ENCODE measurements at places on chromosomes 5 and 9.

GRCh38 chr5:168086104-168086610 is 205.3 kb upstream of the WWC1 start:
- no peak for DNase-seq

- no peak for DNase-seq
Observed at GRCh38 chr5:14676320-14676719, 11.8 kb downstream of the OTULIN start.

DNA sequence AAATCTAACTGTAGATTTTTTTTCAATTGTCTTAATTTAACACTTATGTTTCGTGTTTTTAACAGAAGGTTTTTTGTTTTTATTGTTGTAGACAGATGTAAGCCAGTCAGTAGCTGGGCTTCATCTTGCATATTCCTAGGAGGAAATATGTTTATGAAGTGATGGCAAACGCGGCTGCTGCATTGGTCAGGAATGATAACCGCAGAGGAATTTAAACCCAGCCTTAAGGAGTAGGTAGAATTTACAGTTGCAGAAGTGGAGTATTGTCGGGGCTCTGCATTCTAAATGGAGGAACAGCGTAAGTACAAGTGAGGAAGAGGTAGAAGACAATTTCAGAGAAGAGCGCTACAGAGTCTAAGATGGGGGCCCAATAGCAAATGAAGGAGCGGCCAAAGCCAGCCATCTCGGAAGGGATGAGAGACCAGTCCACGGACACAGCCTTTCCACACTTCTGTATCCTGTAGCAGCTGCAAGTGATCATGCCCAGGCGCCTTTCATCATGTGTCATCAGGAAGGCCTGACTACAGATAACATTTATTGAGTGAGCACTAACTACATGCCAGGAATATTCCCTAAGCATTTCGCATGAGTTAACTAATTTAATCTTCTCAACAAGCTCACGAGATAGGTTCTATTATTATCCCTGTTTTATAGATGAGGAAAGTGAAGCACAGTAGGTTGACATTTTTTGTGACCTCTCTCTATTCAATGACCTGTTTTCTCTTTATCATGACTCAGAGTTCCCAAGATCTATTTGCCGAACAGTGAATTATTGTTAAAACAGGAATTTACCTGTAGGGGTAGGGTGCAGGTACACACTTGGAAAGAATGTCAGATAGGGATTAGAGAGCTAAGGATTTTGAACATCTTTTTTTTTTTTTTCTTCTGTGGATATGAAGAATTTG is 38.1 kb downstream of the CMYA5 start:
- DNase-seq: no peak

DNA sequence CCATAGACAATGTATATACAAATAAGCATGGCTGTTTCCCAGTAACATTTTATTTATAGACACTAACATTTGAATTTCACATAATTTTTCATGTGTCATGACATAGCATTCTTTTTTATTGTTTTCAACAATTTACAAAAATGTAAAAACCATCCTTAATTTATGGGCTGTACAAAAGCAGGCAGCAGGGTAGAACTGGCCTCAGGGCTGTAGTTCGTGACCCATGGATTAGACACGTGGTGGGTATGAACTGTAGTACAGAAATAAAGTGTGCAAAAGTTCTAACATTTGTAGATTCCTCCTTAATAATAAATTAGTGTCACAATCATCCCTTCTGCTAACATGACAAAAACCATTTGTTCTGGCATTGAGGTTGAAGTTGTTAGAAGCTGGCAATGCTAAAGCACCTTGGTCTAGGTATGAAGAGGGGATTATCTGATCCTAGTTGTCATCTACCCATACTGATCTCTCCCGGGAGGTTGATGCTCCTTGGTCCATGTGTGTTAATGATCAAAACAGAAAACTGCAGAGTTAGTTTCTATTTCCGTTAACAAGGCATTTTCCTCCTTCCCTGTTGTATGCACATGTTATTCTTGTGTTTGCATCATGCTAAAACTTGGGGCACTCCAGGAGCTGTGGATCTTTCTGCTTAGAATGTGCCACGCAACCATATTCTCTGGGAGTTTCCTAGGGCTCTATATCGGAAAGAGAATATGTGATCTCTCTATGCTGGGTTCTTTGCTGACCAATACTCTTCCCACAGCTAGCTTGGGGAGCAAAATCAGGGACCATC is 917.6 kb downstream of the TLE1 start:
- DNase-seq: no peak

DNA sequence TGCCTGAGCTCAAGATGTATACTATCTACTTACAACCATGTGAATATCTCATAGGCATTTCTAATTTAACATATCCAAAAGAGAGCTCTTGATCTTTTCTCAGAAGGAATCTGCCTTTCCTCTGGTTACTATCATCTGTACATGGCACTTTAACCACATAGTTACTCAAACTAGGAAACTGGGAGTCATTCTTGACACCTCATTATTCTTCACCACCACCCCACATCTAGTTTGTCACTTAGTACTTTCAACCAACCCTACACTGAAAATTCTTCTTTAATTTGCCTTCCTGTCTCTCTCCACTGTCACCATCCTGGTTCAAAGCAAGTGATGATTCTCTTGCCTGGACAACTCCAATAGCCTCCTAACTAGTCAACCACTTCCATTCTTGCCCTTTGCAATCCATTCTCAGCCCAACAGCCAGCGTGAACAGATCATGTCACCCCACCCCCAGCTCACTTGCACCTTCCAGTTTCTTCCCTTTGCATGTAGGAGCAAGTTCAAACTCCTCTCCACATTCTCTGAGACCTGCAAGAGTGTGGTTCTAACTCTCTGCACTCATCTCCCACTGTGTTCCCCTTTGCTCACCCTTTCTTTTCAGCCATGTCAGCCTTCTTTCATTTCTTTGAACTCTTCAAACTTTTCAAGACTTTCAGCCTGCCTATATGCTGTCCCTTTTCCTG is 17.3 kb upstream of the SMAD5 start:
- no peak for DNase-seq

GRCh38 chr5:158957196-158957595 is 142.5 kb downstream of the EBF1 start:
- DNase-seq: no peak

DNA sequence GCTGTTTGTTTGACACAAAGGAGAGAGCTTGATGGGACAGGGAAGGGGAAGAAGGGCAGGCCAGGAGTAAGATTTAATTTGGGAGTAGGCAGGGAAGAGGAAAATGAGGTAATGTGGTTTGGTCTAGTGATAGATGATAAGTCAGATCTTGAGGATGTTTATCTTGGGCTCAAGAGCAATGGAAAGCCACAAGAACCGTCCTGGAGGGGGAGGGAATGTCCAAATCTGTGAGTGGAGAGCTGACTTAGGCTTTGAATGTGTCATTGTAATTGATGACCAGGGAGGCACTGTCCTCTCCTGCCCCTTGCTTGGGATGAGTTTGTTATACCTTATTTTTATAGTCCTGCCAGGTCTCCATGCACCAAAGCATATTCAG is 37.5 kb downstream of the MAMDC2 start:
- DNase-seq: no peak

DNA sequence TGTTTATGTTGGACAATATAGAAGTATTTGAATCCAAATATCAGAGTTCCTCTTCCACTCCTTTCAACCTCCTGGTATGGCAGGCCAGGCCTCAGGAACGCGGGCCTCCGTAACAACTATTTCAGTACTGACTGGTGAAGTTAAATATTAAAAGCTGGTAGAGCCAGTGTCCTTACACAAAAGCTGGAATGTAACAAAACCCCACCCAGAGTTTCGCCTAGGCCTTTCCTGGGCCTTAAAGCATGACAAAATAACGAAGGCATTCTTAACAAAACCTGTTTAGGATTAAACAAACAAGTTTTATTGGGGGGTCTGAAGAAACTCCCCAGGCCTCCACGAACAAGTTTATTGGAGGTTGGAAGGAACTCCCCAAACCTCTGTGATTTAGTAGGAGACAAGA is 61.6 kb upstream of the GNE start:
- no peak for DNase-seq

- no peak for DNase-seq
Observed at GRCh38 chr5:111197523-111197922, 26.7 kb upstream of the CAMK4 start.

GRCh38 chr5:3341446-3342240 is 254.0 kb upstream of the IRX1 start:
- no peak for DNase-seq

DNA sequence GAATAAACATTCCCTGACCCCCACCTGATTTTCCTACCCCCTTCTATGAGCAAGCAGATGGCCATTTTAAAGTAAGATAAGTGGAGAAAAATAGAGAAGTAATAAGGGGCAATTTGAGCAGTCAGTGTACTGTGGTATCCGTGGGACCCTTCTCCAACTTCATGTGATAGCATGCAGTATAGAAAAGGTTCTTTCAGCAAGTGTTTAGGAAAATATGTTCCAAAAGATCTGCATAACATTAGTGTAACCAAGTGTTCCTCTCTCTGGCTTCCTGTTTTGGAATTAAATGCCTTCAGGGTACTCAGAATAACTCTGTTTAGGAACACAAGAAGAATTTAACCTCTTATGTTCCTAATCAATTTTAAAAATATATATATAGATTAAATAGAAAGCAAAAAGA is 134.9 kb downstream of the ATG10 start:
- DNase-seq: no peak

DNA sequence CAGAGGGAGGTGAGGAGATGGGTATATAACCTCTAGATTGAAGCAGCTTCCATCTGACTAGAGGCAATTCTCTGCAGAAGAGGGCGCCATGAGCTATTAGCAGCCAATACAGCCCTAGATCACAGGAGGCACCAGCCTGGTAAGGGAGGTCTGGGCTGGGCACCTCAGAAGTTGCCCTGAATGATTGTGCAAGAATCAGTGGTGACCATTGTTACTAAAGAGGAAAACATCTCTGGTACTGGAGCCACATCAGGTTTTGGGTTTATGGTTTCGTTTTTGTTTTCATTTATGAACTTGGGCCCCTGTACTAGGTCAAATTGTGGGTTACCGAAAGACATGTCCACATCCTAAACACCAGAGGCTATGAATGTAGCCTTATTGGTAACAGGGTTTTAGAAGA is 342.0 kb downstream of the MLLT3 start:
- DNase-seq: no peak

DNA sequence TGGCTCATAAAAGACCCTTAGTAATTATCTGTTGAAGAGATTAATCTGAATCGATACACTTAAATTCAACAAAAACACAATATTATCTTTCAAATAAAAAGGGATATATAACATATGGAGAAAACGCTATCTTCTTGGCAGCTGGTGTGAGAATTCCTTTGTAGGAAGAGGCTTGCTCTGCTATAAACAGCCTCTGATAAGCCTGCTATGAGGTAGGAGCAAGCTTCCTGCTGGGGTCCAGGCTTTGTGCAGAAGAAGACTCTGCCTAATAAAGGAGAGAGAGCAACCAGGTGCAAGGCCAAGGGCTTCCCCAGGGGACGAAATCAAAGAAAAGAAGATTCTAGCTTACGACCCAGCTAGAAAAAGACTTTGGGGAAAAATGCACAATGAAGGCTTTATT is 43.3 kb upstream of the SSBP2 start:
- DNase-seq: no peak

DNA sequence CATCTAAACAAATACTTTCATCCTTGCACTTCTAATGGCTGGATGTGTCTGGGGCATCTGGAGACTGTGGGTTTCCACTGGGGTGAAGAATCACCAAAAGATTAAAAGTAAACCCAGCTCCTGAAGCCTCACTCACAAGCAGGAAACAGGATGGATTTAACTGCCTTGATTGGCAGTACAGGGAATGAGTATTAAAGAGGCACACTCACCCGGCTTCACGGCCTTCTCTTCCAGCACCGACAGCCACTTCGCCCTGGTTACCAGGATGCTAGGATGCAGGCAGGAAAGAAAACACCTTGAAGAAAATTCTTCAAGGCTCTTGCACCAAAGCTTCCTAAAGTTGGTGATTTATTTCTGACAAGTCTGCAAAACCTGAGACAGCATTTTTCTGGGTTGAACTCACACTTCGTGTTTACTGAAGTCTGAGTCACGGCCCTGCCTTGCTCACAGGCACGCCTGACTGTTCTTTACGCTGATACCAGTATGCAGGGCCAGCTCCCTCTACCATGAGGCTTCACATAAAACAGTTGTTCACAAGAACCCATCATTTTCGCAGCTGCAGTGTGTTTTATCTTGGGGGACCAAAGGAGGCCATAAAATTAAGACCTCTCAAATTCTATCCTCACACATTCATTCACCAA is 56.5 kb upstream of the ZNF354A start:
- DNase-seq: no peak

GRCh38 chr9:87116492-87116891 is 169.2 kb upstream of the GAS1 start:
- DNase-seq: no peak

GRCh38 chr5:62132276-62132675 is 173.7 kb upstream of the KIF2A start:
- no peak for DNase-seq

DNA sequence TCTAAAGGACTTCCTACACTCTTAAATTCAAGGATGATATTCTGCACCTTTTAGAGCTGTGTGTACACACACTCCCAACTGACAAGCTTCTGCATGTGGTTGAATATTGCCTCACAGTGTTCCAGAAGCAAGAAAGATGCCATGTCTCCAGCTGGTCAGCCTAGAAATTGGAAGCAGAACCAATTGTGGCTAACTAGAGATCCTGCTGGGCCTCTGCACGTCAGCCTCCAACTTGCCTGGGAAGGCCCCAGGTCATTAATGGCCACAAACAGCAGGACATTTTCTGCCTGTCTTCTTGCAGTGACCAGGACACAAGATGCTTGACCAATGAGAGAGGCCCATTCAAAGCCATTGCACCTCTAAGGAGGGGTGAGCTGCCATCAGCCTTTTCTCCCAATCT is 571.9 kb upstream of the BRINP1 start:
- no peak for DNase-seq

GRCh38 chr5:14201325-14202045 is 58.3 kb downstream of the TRIO start:
- no peak for DNase-seq

GRCh38 chr9:124251605-124252378 is 6.0 kb upstream of the NEK6 start:
- no peak for DNase-seq

GRCh38 chr5:159965031-159965837 is 43.7 kb upstream of the TTC1 start:
- no peak for DNase-seq

Measured in NCI-H2107 (cell line).